ENCODE measurements at places on chromosomes 13 and 19.

DNA sequence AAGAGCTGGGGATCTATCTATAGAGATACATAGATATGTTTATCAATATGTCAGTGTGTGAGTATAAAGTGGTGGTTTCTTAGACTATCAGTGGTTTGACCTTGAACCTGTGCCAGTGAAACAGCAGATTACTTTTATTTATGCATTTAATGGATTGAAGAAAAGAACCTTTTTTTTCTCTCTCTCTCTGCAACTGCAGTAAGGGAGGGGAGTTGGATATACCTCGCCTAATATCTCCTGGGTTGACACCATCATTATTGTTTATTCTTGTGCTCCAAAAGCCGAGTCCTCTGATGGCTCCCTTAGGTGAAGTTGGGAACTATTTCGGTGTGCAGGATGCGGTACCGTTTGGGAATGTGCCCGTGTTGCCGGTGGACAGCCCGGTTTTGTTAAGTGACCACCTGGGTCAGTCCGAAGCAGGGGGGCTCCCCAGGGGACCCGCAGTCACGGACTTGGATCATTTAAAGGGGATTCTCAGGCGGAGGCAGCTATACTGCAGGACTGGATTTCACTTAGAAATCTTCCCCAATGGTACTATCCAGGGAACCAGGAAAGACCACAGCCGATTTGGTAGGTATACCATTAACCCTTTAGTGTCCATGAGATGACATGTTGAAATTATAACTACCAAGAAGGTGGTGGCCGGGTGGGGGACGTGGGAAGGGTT is 880 bp downstream of the FGF9 start:
- DNase-seq, result no peak

DNA sequence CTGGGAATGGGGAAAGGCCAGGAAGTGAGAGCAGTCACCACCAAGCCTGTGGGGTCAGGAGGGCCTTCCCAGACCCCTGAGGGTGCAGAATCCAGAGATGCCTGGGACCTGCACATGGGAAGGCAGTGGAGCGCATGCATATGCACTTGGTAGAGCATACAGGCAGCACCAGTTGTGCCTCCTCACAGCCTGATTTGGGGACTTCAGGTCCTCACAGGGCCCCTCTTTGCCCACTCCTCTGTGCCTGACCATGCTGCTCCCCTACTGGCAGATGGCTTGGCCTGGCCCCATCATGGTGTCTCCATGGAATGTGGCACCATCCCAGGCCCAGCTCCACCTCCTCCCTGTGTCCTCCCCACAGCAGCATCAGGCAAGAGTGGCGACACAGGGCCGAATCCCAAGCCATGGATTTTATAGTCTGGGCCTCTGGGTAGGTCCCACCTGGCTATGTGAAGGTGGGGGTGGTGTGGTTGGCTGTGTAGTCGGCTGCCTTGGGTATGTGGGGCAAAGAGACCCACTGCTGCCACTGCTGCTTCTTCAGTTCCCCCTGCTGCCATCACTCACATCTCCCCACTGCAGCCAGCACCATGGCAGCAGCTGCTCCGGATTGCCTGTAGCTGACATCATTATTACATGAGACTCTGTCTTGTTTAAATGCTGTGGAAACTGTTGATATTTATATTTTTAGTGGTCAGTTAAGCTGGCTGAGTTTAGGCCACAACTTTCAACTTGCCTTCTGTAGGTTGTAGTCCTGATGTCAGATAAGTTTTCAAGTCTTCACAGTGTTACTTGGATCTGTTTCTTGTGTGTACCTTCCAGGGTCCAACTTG is 247.0 kb downstream of the GPC6 start:
- peak; percentile 8 for DNase-seq

DNA sequence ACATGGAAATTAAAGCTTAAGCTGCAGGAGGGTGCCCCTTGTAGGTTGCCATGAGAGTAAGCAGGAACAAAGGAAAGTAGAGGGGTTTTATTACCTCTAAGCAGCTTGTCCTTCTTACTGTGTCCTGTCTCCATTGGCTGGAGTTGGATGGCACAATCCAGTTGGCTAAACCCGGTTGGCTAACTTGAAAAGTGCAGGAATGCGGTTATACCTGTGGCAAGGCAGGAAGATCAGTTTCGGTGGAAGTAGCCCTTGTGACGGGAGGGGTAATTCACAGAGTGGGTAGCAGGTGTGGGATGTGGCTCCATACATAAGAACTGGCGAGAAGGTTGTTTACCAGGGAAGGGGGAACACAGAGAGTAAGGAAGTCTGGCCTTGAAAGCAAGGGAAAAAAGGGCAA is 3.2 kb downstream of the ZNF726 start:
- DNase-seq, result no peak

DNA sequence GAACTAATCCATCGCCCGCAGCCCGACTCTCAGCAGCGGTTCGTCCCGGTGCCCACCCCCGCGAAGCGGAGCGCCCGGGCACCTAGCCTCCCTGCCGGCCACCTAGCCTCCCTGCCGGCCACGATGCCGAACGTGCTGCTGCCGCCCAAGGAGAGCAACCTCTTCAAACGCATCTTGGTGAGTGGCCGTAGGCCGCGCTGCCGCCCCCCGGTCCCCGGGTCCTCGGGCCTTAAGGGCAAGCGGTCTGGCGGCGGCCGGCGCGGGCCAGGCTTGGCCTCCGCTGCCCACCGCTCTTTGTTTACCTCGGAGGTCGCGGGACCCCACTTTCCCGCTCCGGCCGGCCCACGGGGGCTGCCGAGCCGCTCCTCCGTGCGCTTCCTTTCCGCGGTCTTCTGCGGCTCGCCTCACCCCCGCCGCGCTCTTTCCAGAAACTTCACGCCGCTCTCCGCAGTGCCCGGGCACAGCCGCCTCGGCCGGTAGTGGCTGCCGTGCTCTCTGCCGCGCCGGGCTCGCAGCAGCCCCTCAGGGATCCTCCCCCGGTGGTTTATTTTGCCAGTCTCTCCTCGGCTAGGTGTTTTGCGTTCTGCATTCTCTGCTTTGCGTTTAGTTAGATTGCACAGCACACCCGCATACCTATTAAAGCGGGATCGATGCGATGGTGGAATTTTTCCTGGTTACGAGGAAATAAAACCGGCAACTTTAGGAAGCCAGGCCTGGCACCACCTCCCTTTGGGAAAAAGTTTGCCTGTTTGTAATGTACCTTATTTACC is 524 bp downstream of the NAA16 start:
- DNase-seq, result peak; percentile 78

DNA sequence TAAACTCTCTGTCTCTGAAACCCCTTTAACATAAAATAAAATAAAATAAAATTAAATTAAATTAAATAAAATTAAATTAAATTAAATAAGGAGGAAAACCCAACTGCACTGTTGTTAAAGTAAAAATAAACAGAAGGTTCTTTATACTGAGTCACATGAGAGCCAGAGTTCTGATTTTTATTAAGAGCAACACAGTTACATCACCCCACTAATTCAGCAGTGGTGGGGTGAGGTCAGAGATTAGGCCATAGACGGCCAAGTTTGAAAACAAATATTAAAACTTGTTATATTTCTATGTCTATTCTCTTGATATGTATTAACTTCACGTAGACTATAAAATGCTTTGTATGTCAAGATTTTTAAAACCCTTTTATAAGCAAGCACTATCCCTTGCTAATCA is 59.5 kb downstream of the MYCBP2 start:
- DNase-seq, result peak; percentile 75
